PC-3 (cell line): ENCODE measurements at places on chromosomes 7 and 10.
A peak's percentile ranks its signal among the peaks of the same experiment; 100 is the strongest.

DNA sequence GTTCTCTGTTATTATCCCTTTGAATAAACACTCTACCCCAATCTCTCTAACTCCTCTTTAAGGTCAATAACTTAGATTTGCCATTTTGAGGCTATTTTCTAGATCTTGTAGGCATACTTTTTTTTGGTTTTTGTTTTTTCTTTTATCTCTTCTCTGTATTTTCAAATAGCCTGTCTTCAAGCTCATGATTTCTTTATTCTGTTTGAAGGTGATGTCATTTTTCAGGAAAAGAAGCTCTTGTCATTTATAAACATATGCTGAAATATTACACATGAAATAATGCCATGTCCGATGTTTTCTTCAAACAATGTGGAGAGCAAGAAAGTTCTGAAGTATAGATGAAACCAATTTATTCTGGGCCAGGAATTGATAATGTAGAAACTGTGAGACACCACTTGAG, 57.5 kb upstream of the CABCOCO1 start:
- no peak for DNase-seq

- DNase-seq, result no peak
These were observed 382.9 kb upstream of the NPVF start for GRCh38 chr7:25611196-25611595.

DNA sequence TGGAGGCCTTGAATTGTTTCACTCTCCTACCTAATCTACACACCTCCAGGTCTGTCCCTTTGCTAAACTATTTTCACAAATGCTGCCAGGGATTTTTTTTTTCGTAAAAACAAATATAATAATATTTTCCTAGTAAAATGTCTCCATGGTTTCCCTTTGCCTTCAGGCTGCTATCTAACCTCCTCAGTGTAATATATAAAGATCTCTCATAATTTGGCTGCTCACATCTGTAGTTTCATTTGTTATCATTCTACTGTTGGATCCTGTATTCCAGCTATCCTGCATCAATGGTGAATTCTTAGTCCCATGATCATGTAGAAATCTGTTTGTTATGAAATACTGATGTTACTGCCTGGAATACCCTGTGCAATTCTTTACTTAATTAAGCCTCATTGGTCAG, 211.9 kb upstream of the CHRM2 start:
- no peak for DNase-seq

DNA sequence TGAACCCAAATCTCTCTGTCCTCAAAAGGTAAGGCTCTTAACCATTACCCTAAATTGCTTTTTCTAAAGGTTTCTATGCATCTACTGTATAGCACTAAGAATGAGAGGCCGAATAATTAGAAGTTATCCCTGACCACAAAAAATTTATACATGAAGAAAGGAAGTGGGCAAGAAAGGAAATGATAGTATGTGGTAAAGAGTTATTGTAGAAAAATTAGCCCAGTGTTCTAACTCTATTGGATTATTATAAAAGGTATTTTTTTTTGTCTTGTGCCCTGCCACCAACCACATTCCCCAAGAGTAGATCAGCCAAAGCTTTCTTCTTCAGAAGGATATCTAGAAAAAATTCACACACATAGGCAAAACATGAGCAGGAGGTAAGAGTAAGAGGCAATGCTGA, 45.4 kb downstream of the DKK1 start:
- no peak for DNase-seq

- no peak for DNase-seq
These were observed 69.0 kb downstream of the VIPR2 start for GRCh38 chr7:159075563-159076238.

GRCh38 chr10:49347342-49347741, 48.4 kb downstream of the C10orf71 start:
- no peak for DNase-seq

GRCh38 chr10:30433730-30434272, at the start of gene MAP3K8:
MAP3K8 (plus strand) TSS chr10:30434184; CDS start chr10:30438939, 4,755 bp downstream.
- peak; percentile 79 for DNase-seq

- DNase-seq, result no peak
These were observed 124.5 kb upstream of the KCTD7 start for GRCh38 chr7:66504131-66504530.

DNA sequence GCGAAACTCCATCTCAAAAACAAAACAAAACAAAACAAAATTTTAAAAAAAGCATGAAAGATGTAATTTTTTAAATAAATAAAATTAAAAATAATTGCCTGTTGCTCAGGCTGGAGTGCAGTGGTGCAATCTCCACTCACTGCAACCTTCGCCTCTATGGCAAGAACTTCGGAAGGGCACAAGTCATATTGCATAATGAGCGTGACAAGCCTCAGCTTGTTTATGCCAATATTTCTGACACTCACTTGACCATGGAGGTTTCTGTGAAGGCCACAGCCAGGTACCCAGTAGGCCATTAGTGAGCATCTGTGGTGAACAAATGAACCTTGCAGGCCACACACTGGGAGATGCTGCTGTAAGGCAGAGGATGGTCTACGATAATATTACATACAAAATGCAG, 106.1 kb upstream of the KMT2C start:
- no peak for DNase-seq

GRCh38 chr10:34235164-34235832, 579.8 kb downstream of the PARD3 start:
- DNase-seq, result peak; percentile 100

DNA sequence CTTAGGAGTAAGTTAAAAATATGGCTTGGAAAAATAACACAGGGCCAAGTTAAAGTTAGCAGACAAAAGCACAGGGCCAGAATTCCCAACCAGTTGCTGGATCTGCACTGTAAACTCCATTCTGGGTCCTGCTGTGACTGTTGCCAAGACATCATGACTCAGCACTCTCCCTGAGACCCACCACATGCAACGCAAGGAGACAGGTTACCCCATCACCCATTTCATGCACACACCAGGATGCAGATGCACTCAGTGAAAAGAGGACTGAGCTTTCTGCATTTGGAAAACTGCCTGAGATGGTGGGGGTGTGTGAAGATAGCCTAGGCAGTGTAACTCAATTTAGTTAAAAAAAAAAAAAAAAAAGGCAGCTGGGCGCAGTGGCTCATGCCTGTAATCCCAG, 97.6 kb upstream of the ZNF438 start:
- DNase-seq, result peak; percentile 10

DNA sequence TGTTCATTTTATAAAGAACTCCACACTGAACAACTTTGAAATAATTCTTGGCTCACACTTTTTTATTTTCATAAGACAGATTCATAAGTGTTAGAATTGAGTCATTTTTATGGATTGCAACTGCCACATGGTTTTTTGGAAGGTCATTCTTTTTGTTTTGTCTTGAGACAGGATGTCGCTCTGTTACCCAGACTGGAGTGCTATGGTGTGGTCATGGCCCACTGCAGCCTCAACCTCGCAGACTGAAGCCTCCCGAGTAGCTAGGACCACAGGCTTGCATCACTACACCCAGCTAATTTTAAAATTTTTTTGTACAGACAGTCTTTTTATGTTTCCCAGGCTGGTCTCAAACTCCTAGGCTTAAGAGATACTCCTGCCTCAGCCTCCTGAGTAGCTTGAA, 20.3 kb downstream of the BMS1 start:
- no peak for DNase-seq

DNA sequence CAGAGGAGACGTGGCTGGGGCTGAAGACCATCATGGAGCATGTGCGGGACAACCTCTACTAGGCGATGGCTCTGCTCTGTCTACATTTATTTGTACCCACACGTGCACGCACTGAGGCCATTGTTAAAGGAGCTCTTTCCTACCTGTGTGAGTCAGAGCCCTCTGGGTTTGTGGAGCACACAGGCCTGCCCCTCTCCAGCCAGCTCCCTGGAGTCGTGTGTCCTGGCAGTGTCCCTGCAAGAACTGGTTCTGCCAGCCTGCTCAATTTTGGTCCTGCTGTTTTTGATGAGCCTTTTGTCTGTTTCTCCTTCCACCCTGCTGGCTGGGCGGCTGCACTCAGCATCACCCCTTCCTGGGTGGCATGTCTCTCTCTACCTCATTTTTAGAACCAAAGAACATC, 22.0 kb upstream of the CPA5 start:
- DNase-seq, result peak; percentile 67

- DNase-seq, result peak; percentile 31
These were observed 236.3 kb downstream of the BAMBI start for GRCh38 chr10:28913436-28914237.

DNA sequence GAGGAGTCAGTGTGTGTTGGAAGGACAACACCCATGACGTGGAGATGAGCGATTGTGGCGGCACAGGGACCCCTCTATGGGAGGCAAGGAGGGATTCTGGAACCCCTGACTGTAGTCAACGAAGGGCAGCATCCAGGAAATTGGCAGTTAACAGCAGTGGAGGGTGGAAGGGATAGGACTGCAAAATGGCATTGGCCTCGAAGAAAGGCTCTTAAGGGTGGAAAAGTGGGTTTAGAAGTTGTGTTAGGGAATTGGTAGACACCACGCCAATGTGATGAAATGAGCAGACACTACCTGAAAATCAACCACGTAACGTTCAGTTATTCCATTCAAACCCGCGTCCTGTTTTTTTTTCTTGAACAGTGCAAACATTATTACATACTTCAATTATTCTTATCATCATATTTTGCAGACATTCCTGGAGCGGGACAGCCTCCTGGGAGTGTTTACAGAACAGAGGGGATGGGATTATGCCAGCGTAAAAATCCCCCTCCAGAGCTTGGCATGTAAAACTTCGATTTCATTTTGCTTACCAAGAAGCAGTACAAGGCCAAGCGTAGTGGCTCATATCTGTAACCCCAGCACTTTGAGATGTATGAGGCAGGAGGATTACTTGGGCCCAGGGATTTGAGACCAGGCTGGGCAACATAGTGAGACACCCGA, 272.1 kb downstream of the WDR37 start:
- no peak for DNase-seq

DNA sequence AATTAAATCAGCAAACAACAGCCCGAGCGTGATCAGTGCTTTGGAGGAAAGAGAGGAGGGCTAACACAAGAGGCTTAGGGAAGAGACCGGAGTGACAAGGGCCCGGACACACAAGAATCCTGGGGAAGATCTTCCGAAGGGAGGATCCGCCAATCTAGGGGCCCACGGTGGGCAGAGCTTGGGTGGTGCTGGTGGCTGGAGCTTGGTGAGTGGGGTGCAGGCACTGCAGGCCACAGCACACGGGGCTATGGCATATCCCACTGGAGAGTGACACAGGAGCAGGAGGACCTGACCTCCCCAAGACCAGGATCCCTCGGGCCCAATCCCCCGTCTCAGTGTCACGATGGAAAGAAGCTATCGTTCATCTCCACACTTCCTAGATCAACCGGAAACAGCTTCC, 471.3 kb upstream of the FOXK1 start:
- no peak for DNase-seq

DNA sequence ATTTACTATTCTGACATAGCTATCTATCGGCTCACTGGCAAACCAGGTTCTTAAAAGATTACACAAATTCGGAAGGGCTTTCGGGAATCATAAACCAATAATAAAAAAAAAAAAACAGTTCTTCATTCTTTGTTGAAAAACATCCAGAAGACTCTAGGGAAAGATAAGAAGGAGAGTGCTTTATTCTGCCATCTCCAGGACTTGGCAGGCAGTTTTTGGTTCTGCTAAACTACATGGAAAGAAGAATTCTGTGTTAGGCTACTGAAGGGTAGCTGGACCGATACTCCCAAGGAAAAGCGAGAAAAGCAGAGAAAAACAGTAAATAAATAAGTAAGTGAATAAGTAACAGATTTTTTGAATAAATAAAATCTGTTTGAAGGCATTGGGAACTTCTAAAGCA, 423.5 kb upstream of the KLF6 start:
- DNase-seq, result no peak

DNA sequence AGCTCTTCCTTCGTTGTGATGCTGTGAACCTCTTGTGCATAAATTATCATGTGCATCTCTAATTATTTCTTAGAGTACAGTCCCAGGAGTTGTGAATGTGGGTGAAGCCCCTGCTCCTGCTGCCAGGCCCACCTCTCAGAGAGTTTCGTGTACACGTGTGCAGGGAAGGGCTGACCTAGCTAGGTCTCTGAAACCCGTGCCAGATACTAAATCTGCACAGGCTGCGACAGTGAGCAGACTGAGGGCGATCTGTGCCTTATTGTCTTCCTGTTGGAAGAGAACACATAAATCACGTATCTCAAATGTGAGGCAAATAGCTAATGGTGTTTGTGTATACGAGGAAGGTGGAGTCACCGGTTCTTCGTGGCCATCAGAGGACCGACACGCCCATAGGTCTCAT, 71.8 kb upstream of the DNAJB6 start:
- no peak for DNase-seq

DNA sequence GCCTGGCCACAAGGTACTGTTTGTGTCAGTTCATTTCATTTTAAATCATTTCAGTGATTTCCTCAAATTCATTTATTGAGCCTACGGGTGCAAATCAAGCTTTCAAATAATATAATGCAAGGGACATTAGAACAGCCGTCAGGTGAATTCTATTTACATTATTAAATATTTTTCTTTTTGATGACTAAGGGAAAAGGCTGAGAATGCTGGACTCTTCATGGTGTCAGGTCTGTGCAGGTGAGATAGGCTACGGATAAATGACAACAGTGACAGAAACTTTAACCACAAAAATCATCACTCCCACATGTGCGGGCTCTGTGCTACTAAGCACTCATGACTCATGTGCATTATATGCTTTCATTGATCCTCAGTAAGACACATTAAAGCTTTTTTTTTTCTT, 149.2 kb upstream of the ZNF716 start:
- no peak for DNase-seq

- DNase-seq, result no peak
These were observed 76.9 kb downstream of the RAPGEF5 start for GRCh38 chr7:22280031-22280430.

DNA sequence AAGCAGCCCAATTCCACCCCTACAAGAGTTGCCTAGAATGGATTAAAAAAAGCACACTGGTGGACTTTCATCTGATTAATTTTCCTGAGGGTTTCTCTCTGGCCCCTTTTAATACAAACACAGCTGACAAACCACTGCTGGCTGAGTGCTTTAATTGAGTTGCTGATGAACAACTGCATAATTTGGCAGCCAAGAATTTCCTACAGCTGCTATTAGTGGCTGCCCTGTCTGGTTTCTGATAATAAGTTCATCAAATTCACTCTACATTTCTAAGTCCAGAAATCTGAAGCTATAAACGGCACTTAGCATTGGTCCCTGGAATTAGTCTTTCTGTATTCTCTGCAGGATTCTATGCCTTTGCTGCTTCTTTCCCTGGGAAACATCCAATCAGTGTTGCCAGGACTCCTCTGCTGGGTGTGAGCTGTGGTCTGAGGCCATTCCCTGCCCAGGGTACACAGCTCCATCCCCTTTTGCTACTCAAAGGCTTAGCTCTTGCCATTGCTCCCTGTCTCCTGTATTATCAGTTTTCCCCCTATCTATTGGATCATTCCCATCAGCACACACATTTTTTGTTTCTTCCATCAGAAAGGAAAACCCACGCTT, 110.6 kb downstream of the LSM5 start:
- no peak for DNase-seq

DNA sequence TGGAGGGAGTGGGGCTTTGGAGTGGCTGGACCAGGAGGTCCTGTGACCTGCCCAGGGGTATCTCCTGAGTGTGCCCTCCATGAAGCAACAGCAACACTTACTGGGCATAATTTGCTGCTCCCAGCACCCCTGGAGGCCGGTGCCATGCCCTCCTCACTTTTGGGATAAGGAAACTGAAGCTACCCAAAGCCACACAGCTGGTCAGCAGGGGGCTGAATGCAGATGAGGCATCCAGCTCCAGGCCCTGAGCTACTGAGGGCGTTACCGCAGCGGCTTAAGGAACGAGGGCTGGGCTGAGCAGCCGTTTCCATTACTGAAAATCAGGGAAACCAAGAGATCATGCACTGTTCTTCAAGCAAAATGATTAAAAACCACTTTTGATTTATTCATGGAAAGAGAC, 408.9 kb downstream of the GLRX3 start:
- no peak for DNase-seq
